ENCODE measurements at places on chromosomes 13 and 19. TPM values are rescaled to one million over a fixed set of nuclear protein-coding genes. Genes with fewer than 3 reads are reported as not detected.

DNA sequence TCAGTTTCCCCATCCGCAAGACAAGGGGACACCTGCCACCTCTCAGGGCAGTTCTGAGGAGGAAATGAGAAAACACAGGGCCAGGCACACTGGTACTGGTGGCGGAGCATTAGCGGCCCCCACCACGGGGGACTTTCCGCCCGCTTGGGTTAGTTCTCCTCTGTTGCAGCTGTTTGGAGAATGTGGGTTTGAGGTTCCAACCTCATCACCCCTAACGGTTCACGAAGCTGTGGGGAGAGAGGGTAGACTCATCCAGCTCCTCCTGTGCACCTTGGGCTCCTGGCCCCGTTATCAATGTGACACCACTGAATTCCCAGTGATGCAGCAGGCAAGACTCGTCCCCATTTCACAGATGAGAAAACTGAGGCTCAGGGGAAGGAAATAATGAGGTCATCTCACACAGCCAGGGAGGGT, 10.3 kb downstream of the PTPRS start:
- no peak for DNase-seq

GRCh38 chr19:49637821-49638738, 1.9 kb downstream of the RRAS start:
- no peak for DNase-seq

DNA sequence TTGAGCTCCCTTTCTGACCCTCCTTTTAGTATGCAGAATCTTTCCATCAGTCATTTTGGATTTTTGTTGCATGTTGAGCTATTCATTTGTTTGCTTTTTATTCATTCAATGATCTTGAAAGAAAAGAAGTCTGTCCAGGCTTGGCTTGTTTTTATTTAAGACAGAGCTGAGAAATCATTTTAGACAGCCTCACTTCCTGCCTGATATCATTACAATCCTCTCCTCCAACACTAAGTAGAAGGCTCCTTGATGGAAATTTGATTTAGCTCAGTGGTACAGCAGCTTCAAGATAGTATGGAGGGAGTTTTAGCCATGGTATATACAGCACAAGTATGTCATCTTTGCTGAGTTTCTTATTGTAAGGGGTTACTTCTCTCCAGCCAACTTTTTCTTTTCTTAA, 28.4 kb downstream of the MBNL2 start:
- DNase-seq, result no peak

GRCh38 chr19:38850436-38850975, 720 bp upstream of the HNRNPL start:
- DNase-seq, result no peak

- no peak for DNase-seq
Observed at GRCh38 chr19:46726551-46726950, 9.6 kb upstream of the PRKD2 start.

- no peak for DNase-seq
Observed at GRCh38 chr19:19740755-19741154, 7.8 kb upstream of the ZNF14 start.

DNA sequence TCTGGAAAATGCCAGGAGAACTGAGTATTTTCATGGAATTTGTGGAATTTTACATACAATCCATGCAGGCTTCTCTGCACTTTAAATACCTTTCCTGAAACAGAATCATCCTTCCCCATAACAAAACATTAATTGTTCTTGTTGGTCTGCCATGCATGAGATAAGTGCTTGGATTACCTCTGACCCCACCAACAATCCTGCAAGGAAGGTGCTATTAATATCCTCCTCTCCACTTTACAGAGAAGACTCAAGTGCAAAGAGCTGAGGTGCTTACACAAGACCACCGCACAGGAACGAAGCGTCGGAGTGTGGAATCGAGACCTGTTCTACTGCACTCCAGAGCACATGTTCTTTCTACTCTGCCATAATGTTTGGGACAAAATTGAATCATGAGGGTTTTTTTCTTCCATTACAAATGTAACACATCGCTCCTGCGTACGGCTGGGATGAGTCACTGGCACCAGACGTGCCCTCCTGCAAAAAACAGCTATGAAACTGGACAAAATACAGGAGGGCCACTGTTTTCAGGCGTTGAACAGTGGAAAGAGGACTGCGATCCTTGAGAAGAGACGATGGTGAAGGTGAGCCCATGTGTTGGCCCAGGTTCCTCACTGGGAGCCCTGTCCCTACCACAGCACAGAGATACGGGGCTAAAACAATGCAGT, 12.9 kb upstream of the LRRC4B start:
- DNase-seq, result no peak

DNA sequence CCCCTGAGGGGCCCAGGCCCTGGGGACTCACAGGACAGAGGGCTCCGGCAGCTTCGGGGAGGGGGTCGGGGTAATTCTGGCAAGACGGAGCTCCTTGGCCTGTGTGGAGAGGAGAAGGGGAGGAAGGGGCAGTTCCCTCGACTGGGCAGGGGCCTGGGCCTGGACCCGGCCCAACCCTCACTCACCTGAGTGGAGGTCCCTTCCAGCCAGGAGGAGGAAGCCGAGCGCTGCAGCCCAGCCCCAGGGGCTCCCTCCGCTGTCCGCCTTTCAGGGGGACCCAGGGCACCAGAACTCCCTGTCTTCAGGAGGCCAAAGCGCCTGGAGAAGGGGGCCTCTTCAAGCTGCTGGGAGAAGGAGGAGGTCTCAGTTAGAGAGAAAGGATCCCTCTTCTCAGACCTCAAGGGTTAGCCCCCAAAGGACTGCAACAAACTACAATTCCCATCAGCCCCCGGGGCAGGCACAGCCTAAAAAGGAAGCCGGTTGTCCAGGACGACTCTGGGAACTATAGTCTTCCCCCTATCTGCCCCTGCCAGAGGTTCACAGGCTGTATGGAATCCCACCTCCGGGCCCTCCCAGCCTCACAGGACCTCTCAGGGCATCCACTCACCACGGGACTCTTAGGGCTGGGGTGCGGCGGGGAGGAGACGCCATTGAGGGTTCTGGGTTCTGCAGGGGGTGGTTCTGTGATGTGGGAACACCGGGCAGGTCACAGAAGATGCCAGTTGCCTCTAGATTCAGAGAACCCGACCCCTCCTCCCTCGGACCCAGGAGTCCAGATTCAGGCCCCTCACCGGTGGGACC, 19.8 kb downstream of the EPS8L1 start:
- DNase-seq, result no peak

DNA sequence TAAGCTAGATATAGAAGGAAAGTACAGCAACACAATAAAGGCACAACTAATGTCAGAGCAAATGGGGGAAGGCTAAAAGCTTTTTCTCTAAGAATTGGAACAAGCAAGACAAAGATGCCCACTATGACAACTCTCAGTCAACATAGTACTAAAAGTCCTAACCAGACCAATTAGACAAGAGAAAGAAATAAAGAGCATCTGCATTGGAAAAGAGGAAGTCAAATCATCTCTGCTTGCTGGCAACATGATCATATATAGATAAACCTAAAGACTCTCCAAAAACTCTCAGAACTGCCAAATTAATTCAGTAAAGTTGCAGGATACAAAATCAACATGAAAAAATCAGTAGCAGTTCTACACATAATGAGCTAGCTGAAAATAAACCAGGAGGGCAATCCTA, 542.0 kb downstream of the DIAPH3 start:
- DNase-seq, result no peak

- DNase-seq, result no peak
Observed at GRCh38 chr19:41434450-41434849, 5.3 kb downstream of the DMAC2 start.

DNA sequence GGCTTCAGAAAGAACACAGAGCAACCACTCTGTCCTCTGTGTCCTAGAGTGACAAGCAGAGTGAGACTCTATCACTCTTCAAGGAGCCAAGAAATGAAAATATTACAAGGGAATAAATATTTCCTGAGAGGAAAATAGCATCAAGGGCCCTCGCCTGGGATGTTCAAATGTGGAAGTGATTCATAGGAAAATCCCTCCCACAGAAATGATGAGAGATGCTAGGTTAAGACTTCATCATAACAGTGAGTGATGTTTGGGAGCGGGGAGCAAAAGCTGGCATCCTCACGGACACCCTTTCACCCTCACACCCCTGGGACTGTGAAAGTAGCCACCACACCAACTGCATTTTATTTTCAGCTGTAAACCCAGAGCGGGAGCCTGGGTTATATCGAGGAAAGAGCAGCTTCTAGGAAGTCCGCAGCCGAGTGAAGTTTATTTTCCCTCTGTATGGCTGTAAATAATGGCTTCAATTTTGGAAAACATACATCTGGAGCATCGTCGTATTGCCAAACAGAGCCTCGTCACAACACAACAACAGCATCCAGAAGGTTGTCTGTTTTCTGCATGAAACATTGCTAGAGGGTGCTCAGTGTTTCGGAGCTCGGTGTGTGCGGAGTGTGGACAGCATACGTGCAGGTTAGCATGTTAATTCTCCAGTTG, 54.8 kb downstream of the DLEU7 start:
- no peak for DNase-seq

GRCh38 chr19:10321417-10321797, 5.6 kb upstream of the FDX2 start:
- no peak for DNase-seq

GRCh38 chr19:50301607-50301971, 27.6 kb downstream of the KCNC3 start:
- DNase-seq, result no peak

DNA sequence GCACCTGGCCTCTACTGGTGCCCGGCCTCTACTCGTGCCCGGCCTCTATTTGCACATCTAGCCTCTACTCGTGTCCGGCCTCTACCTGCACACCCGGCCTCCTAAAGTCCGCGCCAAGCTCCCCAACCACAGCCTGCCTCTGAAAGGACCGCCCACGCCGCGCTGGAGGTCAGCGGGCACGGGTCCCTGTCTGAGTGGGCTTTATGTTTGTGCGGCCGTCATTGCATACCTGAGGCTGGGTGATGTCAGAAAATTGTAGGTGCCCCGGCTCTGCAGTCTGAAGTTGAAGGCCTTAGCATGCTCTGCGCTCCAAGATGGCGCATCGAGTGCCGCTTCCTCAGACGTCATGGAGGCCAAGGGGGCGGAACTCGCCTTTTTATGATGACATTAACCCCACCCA, 1.1 kb downstream of the ZNF135 start:
- DNase-seq, result no peak

DNA sequence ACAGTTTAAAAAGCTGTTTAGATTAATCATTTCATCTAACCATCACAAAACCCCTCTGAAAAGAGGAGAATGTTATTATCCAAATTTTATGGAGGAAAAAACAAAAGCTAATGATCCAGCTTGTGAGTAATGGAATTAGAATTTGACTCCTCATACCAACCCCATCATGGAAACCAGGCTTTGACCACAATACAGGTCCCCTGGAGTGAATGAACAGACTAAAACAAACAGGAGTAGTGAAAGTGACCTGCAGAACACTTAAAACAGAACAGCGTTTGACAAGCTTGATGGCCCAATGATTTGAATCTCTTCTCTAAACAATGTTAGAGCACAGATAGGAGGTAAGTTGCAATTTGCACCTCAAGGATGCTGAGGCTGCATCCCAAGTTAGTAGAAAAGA, 230.0 kb downstream of the DCT start:
- DNase-seq, result peak; percentile 92

DNA sequence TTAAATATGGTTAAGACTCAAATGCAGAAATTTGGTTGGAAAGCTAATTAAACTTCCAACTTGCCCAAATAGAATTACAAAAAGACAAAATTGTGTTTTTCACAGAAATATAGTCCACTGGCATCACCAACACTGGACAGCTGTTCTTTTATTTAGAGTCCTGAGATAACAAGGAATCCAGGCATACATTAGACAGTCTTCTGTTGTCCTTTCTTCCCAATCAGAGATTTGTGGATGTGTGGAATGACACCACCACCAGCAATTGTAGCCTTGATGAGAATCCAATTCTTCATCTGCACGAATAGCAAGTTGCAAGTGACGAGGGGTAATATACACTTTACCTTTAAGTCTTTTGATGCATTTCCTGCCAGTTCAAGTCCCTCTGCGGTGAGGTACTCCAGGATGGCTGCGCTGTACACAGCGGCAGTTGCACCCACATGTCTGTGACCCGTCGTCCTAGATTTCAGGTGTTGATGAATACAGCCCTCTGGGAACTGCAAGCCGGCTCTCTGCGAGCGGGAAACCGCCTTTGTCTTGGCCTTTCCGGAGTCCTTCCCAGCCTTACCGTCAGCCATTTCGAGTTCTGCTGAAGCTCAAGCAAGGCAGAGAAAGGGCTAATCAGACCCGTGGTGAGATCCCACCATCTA, 14.7 kb downstream of the UBAC2 start:
- DNase-seq, result no peak

DNA sequence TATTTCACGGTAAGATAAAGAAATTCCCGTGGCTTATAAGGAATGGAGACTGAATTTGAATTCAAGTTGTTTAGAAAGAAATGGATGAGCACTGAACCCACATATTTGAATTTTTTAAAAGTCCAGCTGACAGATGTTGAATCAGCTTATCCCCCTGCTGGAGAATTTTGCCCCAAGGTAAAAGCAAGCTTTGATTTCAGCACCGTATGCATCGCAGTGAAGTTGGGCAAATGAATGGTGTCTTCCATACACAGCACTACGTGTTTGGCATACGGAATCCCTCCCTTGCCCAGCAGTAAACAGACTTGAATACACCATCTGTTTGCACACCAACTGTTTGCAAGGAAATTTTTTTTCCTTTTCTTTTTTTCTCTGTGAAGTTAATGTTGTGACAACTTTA, 77.5 kb upstream of the PEG3 start:
- DNase-seq, result no peak

DNA sequence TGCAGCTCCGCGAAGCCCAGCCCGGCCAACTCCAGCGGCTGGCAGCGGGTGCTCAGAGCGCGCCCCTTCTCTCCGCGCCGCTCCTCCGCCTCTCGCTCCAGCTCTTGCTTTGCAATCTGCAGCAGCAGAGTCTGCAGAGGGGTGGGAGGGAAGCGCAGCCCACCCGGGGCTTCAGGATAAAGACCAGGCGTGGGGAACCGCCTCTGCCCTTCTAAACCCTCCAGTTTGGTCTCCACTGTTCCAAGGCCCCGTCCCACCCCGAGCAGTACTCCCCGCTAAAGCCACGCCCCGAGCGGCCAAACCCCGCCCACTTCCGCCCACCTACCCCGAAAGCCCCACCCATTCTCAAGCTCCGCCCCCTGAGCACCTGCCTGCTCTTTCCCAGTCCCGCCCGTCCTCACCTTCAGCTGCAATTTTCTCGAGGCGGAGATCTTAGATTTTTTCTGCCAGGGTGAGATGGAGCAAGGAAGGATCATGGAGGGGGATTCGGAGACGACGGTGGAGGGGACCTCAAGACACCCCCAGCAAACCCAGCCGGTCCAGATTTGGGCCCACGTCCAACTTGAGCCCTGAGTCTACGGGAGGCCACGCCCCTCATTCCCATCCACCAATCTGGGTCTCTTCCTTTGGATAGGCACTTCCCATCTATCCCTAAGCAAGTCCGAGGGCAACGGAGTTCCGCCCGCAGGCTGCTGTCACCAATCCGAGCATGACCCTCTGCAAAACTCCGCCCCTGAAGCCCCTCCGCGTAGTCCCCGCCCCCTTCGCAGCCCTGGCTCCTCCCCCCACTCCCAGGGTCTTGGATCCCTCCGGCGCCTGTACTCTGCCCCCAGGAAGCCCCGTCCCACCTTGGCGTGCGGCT, 1.1 kb downstream of the TNNI3 start:
- DNase-seq, result no peak

- no peak for DNase-seq
Observed at GRCh38 chr19:2589441-2589840, 113.1 kb downstream of the GNG7 start.

- no peak for DNase-seq
Observed at GRCh38 chr13:113060557-113061270, 44.9 kb upstream of the F7 start.

Gene C3
- 58.5 TPM for total RNA-seq

Gene PRODH2
- total RNA-seq, result not detected

Gene ARL11
- total RNA-seq, result 0.14 TPM

Gene RPL13A
- 2,967 TPM for total RNA-seq

Gene CYP2A6
- not detected for total RNA-seq

Gene POMP
- 103 TPM for total RNA-seq

Gene C5AR2
- total RNA-seq, result not detected

Gene GPR108
- total RNA-seq, result 66.6 TPM
